ENCODE measurements at places on chromosomes 12 and 14. TPM values are rescaled to one million over a fixed set of nuclear protein-coding genes. Genes with fewer than 3 reads are reported as not detected.

- DNase-seq, result no peak
These were observed 32.3 kb downstream of the BHLHE41 start for GRCh38 chr12:26092346-26093105.

DNA sequence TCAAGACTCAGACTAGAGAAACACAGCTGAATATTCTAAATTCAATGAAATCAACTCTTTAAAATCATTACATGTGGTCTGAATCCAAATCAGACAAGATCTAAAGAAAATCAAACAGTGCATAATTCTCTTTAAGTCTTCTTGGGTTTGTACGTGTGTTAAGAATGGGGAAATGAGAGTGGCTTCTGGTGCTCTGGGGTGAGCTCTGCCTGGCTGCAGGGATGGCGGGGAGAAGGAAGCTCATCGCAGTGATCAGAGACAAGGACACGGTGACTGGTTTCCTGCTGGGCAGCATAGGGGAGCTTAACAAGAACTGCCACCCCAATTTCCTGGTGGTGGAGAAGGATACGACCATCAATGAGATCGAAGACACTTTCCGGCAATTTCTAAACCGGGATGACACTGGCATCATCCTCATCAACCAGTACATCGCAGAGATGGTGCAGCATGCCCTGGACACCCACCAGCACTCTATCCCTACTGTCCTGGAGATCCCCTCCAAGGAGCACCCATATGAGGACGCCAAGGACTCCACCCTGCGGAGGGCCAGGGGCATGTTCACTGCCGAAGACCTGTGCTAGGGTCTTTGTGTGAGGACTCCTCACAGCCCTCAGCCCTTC, 20.9 kb downstream of the SENP1 start:
- no peak for DNase-seq

DNA sequence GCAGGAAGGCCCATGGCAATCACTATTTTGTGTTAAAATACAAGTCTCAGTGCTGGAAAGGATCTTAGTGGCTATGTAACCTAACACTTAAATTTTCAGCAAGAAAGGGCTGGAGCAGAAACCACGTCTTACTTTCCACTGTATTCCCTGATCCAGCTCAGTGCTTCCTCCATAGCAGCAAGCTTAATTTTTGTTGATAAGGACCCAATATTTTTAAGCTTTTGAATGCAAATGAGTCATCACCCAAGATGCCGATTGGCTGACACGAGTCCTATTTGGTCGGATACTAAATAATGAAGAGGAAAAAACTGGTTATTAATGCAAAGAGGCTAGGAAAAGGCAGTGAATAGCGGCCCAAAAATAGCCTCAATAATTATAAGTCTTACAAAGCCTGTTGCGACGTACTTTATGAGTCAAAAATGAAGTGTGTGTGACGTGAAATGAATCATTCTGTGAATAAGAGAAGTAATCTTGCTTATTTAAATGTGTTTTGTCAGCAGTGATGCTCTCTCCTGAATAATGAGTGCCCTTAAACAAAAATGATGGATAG, 46.9 kb upstream of the IGF1 start:
- DNase-seq, result peak; percentile 64

DNA sequence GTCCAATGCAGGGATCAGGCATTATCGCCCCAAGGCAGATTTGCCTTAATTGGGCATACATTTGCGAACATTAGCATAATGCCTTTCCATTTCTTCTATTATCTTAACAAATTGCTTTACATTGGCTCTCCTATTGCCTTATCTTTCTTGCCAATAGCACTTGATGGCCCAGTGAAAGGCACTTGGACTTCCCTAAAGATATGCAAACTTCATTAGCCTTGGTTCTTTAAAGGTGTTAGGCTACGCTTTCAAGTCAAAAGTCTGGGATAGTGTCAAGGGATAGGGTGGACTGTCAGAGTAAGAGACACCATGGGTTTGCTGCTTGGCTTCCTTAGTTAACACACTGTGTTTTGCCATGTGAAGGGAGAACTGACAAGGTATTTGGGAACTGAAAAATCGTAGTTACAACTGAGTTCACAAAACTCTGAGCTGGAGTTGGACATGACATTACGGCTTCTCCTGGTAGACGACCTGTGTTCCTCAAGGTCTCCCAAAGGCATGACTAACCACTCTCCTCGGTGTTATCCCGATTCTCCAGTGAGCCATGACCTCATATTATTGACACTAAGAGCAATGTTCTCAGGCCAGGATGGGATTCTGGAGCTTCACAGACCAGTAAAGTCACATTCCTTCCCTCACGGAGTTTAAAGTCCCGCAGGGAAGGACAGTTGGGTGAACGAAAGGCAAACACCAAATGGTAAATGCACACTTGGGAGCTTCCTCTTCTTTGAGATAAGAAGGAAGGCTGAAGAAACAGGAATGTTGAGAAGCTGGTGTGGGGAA, 65.2 kb downstream of the TBC1D30 start:
- DNase-seq, result no peak

GRCh38 chr12:123062681-123063486, 82.4 kb downstream of the ARL6IP4 start:
- DNase-seq, result peak; percentile 95

DNA sequence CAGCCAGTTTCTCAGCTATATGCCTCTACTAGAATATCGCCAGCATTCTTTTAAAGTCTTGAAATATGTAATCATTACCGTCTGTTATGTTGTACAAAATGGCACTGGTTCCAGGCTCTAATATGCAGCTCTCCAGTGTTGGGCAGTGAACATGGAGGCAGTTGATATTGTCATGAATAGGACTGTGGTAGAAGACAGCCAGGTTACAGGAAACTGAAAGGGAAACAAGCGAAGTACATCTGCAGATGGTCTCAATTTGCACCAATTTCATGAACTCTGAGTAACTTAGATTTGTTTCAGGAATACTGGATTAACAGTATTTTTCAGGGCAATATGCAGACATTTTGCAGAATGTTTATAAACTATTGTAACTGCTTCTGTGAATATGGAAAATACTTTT, 13.4 kb upstream of the KLHL42 start:
- no peak for DNase-seq

DNA sequence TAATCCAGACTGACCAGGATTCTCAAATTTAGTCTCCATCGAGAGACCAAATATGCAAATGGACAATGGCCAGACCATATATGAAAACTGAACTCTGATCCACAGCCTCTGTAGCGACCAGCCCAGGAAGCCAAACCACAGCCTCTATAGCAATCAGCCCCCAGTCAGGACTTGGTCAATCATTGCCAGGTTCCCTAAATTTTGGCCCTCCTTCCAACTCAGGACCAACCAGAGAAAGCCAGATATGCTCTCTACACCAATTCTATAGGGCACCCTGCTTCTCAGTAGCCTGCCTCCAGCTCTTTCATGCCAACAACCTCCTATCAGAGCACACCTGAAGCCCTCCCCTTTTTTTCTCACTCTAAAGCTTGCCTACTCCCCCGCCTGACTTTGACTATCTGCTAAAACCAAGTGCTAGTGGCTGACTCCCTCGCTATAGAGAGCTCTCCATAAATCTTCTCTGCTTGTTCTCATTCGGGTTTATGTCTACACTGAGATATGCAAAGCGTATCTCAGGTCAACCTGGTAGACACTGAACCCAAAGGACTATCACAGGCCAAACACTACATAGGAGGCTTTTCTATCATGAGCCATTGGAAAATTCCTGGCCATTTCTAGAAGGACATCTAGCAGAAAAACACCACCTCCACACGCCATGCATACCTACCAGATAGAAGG, 110.5 kb upstream of the FUT8 start:
- no peak for DNase-seq

DNA sequence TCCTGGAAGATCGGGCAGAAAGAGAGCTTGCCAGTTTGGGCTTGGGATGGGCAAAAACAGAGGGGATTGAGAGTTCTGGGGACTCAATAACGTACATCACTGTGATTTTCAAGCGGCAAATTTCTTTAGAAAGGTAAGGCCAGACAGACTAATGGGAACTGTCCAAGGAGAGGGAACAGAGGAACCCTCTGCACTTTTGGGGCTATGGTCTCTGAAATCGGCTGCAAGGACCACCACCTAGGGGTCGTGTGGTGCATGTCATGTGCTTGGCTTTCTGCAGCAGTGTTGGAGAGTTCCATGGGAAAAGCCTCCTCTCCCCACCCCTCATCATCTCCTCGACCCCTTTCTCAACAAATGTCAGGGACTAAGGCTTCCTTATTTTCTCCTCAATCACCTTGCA, 79.6 kb downstream of the PPM1A start:
- no peak for DNase-seq

- no peak for DNase-seq
These were observed 85.3 kb downstream of the DPF3 start for GRCh38 chr14:72808564-72808963.

DNA sequence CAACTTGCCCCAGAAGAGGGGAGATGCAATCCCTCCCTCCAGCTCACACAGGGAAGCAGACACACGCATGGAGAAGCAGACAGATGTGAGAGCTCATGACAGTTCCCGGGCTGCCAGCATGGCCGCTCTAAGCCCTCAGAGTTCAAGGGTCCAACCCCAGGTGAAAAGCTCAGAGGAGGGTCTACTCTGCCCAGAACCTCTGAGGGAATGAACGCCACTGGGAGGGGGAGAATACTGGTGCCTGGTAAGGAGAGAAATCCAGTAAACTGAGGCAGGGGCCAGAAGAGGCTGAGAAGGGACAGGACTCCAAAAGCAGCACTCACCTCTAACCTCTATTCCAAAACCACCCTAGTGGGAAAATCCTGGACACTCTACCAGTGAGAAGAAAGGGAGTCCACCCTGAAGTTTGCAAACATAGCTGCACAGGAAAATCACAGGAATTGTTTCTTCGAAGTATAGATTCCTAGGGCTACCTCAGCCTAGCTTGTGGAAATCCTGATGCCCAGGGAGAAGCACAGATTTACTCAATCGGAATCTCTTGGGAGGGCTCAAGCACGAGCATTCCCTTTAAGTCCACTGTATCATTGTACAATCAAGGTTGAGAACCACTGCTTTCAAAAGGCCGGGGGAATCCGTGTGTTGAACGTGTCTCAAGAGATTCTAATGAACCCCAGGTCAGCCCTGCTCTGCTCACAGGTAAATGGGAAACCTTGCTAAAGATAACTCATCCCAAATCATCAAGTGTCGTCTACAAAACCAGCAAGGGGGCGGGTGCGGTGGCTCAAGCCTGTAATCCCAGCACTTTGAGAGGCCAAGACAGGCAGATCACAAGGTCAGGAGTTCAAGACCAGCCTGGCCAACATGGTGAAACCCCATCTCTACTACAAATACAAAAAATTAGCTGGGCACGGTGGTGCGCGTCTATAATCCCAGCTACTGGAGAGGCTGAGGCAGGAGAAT, 34.3 kb upstream of the PLEKHG6 start:
- no peak for DNase-seq

DNA sequence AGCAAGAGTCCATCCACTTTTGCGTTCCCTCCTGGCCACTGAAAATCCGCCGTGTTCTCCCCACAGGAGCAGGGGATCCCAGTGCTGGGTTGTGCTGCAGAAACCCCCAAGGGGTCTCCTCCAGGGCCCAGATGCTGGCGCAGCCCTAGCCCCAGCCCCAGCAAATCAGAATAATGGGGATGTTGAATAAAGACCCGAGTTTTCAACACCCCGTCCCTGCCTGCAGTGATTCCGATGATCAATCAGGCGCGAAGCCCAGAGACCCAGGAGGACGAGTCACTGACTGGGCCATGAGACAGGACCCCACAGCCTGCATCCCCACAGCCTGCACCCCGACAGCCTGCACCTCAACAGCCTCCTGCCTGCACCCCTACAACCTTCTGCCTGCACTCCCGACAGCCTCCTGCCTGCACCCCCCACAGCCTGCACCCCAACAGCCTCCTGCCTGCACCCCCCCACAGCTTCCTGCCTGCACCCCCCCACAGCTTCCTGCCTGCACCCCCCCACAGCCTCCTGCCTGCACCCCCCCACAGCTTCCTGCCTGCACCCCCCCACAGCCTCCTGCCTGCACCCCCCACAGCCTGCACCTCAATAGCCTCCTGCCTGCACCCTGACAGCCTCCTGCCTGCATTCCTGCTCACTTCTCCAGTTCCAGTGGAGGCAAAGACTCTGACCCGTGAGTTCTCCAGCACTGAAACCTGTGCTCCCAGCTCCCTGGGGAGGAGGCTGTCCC, 37.2 kb downstream of the TNFAIP2 start:
- DNase-seq, result no peak

DNA sequence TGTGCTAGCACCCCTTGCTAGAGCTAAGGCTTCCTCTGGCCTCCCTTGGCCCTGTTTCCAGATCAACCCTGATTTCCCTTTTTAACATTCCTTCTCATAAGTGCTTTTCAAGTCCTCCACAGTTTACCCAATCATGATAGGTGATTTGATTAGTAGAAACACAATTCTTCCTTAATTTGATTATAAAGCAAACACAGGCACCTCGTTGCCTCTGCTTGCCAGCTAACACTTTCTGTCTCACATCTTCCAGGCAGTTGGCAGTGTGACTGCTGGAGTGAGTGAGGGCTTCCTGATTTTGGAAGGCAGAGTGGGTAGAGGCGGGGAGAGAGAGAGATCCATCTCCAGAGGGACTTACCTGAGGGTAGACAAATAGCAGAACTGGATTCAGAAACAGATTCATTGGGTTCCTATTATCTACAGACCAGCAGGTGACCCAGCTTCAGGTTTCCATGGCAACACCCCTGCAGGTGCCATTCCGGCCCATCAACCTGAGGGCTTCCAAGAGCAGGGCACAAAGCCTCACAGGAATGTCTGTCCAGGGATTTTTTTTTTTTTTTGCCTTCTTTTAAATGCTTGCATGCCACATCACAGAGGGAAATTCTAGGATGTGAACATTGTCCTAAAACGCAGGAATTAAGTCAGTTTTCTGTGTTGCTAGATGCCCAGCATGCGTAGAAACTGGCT, 77.7 kb downstream of the PLXNC1 start:
- no peak for DNase-seq

DNA sequence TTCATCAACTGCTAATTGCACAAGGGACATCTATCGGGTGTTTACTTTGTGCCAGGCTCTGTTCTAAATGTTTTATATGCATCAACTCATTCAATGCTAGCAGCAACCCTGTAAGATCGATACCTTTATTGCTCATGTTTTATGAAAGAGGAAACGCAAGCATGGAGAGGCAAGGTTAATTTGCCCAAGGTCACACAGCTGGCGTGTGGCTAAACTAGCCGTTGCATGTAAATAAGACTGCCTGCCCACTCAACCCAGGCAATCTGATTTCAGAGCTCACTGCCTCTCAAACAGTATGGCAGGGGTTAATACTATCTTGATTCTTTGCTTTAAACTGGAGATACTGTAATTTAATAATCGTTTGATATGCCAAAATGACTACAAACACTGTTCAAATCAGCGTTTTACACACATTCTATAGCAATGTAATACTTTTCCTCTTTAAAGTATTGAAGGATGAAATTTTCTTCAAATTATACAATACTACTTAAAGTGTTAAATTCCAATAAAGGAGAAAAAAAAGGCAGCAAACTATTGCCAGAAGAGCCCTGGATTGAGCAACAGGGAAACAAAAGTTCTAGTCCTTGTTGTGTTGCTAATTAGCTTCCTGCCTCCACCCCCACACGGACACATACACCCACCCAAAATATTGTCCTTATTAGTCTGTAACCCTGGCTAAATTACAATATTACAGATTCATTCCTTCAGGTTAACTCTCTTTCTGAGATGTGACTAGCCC, 39.1 kb upstream of the DHRS7 start:
- no peak for DNase-seq

COX8C gene
- not detected for total RNA-seq

NFYB gene
- total RNA-seq, result 34.8 TPM

PTPN6 gene
- 0.39 TPM for total RNA-seq

KERA gene
- not detected for total RNA-seq

LMO3 gene
- not detected for total RNA-seq

PLEKHH1 gene
- total RNA-seq, result 1.8 TPM

JDP2 gene
- total RNA-seq, result 21.9 TPM

DEPDC4 gene
- total RNA-seq, result 2.1 TPM

C12orf75 gene
- 669 TPM for total RNA-seq

ULK1 gene
- 7.5 TPM for total RNA-seq
